RPMI8226 (cell line): ENCODE measurements at places on chromosomes 2 and 18.

DNA sequence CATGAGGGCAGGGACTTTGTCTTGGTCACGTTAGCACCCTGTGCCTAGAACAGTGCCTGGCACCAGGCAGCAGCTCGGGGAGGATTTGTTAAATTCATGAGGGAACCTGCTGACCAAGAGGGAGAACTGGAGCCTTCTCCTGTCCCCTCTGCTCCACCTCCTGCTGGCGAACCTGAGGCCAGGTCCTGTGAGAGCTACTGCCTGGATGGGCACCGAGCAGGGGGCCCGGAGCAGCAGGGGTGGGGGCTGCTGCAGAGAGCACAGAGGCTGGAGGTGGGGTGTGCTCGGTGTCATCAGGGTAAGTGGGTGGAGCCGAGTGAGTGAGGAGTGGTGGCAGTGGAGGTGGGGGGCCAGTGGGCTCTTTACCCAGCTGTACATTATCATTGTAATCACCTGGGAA lies 52.1 kb upstream of the FAHD2A start:
- DNase-seq: no peak

DNA sequence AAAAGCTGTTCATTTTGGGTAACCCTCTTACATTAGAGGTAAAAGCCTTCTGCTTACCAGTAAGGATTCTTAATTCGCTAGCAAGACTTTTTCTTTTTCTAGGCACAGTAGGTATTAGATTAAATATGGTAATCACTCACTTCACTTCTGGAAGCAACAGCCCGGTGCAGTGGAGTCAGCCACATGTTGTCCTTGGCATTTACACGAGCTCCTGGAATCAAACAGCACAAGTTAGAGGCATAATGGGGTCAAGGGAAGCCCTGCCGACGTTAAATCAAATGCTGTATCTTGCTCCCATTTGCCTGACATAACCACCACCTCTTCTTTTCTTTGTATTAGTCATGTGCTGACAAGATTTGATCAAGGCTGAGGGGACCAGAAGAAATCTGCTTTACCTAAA lies 174.1 kb downstream of the ANKRD44 start:
- no peak for DNase-seq

DNA sequence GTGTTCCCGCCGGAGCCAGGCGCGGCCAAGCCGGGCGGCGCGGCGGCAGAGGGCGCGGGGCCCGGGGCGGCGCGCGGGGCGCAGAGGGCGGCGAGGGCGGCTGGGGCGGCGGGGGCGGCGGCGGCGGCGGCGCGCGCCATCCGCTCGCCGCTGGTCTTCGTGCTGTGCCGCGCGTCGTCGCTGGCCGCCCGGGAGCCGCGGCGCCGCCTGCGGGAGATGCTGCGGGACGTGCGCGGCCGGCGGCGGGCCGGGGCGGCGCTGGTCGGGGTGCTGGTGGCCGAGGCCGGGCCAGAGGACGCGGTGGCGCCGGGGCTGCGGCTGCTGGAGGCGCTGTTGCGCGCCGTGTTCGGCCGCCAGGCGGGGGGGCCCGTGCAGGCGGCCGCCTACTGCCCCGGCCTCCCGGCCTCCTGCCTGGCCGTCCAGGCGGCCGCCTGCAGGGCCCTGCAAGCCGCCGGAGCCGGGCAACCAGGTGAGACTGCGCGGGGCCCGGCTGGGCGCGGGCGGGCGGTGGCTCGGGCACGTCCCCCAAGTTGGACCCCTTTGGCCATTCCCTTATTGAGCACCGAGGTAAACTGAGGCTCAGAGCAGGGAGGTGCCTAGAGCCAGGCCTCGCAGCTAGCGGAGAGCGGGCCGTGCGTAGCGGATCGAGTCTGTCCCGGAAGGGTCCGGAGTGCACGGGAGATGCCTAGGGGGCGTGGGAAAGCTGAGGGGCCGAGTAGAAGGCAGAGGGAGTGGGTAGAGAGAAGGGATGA lies 584 bp downstream of the C2orf72 start:
- peak; percentile 55 for DNase-seq

DNA sequence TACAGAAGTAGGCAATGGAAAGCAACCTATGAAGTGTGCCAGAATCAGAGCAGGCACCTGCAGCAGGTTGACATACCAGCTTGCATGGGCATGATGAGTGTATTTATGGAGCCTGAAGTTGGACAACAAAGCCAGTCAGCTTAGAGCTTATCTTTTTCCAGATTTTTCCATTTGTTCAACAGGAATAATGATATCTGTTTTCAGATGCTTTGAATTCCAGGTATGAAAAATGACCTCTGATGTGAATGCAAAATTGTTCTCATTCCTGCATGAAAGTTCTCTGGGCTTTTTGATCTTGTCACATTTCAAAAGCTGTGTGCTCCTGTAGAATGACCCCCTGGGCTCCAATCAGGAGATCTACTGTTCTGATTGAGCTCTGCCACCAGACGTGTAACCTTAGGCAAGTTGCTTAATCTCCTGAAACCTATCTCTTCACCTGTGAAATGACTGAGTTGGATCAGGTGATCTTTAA lies 38.2 kb upstream of the VIT start:
- no peak for DNase-seq
